ENCODE measurements at places on chromosomes 4 and X.

DNA sequence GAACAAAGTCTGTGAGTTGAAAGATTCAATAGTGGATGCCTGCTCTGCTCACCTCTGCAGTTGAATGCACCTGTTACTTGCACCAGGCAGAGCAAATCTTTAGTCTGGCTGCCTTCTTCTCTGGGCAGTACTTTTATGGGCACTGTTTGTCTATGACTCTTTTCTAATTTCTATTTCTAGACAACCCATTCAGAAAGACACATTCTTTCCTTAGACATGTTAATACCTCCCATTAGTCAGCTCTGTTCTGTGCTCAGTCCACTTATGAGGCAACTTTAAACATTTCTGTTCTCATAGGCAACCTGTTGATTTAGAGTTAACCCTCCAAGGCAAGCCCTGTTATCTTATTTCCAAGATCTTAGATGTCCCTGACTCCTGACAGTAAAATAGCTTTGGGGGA, 108.9 kb downstream of the SYNPO2 start:
- no peak for DNase-seq

- DNase-seq = no peak
Observed at GRCh38 chr4:182019148-182019652, 224.0 kb upstream of the TENM3 start.

GRCh38 chrX:150569155-150569477, 695 bp downstream of the MTM1 start:
- DNase-seq = peak; percentile 65

DNA sequence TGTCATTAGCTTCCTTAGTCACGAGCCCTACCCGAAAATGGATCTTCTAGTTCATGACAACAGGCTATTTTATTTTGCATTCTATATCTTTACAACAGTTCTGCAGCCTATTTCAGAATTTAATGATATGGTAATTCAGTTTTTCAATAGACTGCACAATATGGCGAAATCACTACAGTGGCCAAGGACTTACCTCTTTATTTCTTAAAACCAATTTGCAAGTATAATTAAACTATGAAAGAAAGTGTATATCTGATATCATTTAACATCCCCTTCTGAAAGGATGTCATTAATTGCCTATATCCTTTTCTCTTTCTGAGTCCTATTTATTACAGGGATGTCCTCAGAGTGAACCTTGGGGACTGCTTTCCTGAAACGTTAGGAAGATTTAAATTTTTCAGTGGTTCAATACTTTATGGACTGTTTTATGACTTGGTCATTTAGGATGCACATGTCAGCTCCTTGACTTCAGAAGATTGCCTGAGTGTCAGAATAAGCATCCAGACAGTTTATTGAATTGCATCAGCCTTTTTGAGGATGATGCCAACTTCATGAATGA, 190.8 kb upstream of the GEMIN8 start:
- no peak for DNase-seq

DNA sequence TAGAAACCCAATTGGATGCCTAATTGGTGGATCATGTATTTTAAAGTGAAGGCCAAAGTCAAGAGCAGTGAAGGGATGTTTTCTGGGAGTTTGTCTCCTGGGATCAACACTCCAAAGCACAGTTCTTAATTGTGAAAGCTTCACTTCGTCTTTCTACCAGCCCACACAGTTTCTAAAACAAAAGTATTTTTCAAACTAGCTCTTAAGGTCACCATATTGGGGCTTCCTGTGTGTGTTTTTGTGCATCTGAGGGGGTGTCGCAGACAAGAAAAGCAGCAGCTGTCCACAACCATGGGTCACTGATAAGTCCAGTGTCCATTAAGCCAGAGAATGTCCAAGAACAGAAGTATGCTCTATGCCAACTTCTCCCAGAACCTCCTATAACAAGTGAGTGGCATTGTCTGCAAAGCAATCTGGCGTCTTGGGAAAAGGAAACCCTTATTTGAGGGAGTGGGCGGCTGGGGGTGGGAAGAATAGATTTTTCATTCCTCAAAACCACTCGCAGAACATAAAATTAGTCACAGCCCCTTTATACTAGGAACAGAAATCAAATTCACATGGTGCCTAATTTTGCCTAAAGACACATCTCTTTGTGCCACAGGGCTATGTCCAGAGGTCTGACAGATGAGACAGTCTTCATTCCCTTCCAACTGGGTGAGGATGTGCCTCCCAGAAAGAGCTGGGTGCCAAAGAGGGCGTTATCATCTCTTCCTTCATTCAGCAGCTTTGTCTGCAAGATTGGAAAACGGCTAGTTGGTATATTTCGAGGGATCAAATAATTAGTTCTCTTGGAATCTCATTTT, 610.4 kb downstream of the BCOR start:
- DNase-seq = no peak

- no peak for DNase-seq
Observed at GRCh38 chrX:121356850-121357171, 309.4 kb downstream of the GLUD2 start.

DNA sequence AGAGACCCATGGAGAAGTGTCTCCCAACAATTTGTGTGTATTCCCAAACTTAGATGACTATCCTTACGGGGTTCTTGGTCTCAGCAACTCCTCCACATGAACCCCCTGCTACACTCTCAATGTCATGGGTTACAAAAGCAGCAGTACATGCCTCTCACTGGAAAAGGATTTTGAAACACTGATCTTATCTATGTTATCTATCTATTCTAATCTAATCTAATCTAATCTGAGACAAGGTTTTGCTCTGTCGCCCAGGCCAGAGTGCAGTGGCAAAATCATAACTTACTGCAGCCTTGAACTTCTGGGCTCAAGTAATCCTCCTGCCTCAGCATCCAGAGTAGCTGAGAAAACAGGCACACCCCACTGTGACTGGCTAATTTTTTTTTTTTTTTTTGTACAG, 19.3 kb downstream of the TSPAN5 start:
- DNase-seq = no peak

DNA sequence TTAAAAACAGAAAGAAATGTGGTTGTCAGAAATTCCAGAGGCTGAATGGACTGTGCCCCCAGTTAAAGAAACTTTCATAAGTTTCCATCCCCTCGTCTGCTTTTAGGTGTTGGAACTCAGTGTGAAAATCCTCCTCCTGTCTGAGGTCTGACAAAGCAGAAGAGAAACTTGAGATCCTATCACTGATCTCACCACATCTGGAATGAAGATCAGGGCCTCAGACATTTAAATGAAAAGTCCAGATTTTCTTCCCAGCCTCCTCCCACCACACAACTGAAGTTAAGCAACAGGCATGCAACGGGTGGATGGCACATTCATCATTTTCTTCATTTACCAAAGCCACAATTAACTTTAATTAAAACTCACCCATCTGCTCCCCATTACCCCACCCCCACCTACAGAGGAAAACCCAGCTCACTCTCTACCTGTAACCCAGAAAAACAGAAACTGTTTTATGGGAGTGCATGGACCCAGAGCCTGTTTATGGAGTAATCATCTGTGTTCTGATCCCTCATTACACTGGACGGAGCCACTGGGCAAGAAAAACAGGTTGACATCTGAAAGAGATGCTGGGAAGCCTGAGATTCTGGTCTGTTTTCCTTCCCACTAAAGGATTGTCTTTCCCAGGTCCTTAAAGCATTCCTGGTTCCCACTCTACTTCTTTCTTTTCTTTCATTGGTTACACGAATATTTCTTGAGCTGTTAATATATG, 58.1 kb upstream of the HOPX start:
- DNase-seq = no peak

GRCh38 chrX:39764441-39764914, 333.3 kb downstream of the BCOR start:
- DNase-seq = no peak

GRCh38 chrX:4181782-4182407, 468.4 kb upstream of the PRKX start:
- no peak for DNase-seq

- DNase-seq = no peak
Observed at GRCh38 chr4:51901363-51901762, 58.4 kb downstream of the DCUN1D4 start.

GRCh38 chrX:111035991-111036390, 60.0 kb upstream of the PAK3 start:
- no peak for DNase-seq

- DNase-seq = no peak
Observed at GRCh38 chr4:189420572-189420971, 520.1 kb upstream of the FRG1 start.

GRCh38 chr4:24745172-24745895, 50.0 kb upstream of the SOD3 start:
- no peak for DNase-seq

DNA sequence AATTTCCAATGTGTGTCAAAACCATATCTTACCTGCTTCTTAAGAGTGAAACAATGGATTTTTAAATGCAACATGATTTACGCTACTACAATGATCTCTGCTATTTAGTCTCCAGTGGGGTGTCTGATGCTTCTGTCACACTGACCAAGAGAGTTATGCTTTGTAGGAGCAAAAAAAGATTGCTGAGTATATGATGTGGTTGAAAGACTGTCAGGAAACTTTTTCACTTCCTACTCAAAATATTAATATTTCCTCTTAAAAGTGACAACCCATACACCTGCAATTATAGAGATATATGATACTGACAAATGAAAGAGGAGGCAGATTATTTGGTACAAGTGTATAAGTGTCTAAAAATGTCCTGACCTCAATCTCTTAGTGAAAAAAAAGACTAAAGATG, 105.2 kb upstream of the BMP3 start:
- DNase-seq = no peak

GRCh38 chr4:29565256-29565655, 1154.9 kb upstream of the PCDH7 start:
- no peak for DNase-seq

DNA sequence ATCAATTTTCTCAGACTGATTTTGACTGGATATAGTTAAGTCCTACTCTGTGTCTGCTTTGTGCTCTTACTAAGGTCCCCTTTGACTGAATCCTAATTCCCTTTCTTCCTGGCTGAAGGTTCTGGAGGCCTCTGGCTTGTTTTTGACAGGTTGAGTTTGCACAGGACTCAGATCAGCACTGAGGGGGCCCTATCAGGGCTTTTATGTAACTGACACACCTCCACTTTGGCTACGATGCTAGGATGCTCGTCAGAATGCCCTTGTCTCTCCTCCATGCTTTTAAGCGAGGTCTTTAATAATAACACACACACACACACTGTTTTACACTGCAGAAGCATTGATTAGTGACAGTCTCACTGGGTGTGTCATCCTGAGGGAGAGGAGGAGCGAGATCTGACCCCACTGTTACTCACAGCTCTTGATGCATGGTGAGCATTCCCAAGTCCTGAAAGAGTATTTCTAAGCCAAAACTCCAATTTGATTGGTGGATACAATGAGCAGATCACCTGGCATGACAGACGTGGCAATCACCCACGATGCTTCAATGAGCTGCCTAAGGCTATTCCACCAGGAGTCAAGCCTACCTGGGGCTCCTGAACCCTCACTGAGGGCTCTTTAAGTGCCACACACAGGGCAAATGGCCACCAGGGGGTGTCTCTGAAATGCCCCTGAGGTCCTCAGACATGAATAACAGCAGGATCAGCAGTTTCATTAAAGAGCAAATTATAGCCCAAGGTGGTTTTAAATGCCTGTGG, 130.4 kb upstream of the CPEB2 start:
- no peak for DNase-seq

GRCh38 chrX:43655151-43656004, 721 bp upstream of the MAOA start:
- DNase-seq = no peak

GRCh38 chr4:3283916-3284315, 8.9 kb upstream of the RGS12 start:
- DNase-seq = no peak

- no peak for DNase-seq
Observed at GRCh38 chr4:140666889-140667614, 89.1 kb downstream of the TBC1D9 start.

- DNase-seq = no peak
Observed at GRCh38 chr4:92266521-92266920, 37.2 kb upstream of the GRID2 start.

DNA sequence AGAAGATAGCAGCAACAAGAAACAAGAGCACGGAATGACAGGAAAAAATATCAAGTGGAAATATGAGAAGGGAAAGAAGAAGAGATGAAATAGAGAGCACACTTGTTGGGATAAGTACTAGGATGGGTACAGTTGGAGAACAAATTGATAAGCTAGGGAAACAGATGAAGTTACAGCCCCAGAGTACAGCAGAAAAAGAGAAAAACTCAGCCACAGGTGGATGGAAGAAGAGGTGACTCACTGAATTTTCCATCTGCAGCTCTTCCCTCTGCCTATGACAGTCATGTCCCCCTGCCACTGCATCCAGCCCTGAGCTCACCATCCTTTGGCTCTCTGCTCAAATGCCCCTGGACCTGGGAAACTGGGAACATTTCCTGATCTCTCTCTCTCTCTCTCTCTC, 209.0 kb downstream of the BCOR start:
- DNase-seq = no peak

DNA sequence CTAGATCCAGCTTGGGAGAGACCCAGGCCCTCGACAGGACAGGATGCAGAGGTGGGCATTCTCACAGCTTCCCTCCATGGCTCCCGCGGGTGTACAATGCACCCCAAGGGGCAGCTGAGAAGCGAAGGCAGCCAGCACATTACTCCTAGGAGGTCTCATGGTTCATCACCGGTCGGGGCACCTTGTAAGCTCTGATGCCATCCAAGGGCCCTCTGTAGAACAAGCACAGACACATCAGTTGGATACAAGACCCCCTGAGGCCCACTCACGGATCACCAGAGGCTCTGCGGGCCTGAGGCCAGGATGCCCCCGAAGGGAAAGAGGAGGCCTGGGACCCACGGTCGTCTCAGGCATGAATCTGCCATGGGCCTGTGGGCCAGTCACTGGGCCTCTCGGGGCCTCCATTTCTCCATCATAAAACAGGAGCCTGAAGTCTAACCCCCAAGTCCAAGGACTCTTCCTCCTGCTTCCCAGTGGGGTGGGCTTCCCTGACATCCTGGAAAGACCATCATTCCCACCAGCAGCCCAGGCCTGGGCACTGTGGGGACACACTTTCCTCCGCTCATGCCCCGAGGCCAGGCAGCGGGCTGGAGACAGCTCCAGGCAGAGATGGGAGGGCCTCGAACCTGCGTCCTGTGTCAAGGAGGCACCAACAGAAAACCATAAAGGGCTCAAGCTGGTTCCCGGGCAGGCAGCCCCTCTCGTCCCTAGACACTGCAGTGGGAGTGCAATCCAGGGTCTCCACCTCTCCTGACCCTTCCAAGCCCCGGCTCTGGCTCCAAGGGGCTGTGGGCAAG, 20.1 kb downstream of the HMX1 start:
- DNase-seq = peak; percentile 23

DNA sequence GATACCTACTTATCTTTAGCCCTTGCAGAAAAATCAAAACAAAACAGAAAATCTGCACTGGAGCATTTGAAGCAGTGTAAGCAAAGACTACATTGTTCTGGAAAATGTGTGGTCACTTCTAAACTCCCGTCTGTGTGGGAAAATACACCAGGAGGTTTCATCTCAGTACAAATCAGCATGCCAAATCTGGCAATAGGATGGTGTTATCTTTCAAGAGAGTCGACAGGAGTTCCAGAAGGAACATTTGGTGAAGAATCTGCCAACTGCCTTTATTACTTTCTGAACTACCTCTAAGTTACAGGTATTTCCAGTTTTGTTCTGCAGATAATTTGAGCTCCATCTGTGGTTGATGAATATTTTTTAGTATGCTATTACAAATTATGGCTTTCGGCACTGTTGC, 1348.0 kb downstream of the RAPGEF2 start:
- DNase-seq = no peak

GRCh38 chr4:1644891-1645657, 39.0 kb downstream of the FAM53A start:
- DNase-seq = peak; percentile 76

Measured in Right ventricle myocardium superior (tissue), 1 donor.